Stimulated activated naive CD8-positive, alpha-beta T cell treated with anti-CD3 and anti-CD28 coated beads, Interleukin-15, Interleukin-2, amounts not matched to agents 100 U/mL and 50 U/mL, for 24 hours (primary cell): ENCODE measurements at places on chromosomes 16 and 17.

- DNase-seq = no peak
Observed at GRCh38 chr16:73002866-73003265, 45.1 kb downstream of the ZFHX3 start.

GRCh38 chr17:82678265-82678891, 20.1 kb downstream of the RAB40B start:
- no peak for DNase-seq

DNA sequence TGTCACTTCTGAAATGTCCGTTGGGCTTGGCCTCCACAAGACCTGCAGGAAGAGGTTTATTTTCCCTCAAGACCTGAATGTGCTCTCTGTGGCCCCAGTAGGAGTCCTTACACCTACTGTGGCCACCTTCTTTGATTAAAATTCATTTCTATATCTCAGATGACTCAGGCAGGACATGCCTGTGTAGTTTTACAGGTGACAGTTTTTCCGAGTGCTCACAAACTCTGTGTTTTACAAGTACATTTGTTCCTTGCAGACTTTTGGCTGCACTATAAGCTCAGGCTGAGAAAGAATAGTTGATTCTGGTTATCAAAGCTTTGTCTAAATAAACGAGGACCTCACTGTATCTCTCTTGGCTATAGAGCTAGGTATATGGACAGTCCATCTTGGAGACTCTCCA, 257.1 kb downstream of the MAP2K4 start:
- DNase-seq = no peak

GRCh38 chr17:16378636-16379282, 2.1 kb upstream of the UBB start:
- DNase-seq = no peak

- DNase-seq = no peak
Observed at GRCh38 chr17:11836508-11836907, 160.8 kb downstream of the ZNF18 start.

- DNase-seq = peak; percentile 31
Observed at GRCh38 chr16:50644729-50645128, 36.4 kb downstream of the SNX20 start.

- DNase-seq = no peak
Observed at GRCh38 chr17:75734674-75735294, 13.5 kb downstream of the ITGB4 start.

DNA sequence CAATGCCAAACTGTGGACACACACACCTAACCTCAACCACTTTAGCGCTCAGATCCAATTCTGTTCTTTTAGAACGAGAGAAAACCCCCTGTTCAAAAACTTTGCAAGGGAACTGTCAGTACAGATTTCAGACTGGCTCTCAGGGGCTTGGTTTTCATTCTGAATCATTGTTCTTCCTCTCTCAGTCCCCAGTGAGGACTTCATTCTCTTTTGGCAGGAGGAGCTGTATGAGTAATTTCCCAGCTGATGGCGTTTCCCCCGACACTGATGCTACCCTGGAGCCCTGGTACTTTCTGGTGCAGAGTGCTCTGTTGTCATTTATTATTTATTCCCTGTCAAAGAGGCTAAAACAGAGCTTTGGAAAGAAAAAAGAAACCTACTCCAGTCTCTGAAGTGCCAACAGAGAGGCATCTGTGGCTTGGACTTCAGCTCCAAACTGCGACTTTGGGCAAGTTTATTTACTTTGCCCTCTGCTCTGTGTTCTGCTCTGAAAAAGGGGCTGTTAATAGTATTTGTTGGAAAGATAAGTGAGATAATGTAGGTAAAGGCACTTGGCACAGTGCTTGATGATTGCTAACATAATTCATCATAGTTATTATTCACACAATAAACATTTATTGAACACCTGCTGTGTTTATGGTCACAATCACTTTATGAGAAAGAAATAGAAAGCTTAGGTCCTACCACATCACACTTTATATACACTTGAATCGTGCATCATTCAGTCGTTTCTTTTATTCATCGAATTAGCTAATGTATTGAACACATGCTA, 28.3 kb downstream of the ETV4 start:
- DNase-seq = no peak

- no peak for DNase-seq
Observed at GRCh38 chr17:62897706-62898105, 68.3 kb upstream of the TANC2 start.

GRCh38 chr16:68445458-68445857, 2.9 kb downstream of the SMPD3 start:
- DNase-seq = peak; percentile 64

DNA sequence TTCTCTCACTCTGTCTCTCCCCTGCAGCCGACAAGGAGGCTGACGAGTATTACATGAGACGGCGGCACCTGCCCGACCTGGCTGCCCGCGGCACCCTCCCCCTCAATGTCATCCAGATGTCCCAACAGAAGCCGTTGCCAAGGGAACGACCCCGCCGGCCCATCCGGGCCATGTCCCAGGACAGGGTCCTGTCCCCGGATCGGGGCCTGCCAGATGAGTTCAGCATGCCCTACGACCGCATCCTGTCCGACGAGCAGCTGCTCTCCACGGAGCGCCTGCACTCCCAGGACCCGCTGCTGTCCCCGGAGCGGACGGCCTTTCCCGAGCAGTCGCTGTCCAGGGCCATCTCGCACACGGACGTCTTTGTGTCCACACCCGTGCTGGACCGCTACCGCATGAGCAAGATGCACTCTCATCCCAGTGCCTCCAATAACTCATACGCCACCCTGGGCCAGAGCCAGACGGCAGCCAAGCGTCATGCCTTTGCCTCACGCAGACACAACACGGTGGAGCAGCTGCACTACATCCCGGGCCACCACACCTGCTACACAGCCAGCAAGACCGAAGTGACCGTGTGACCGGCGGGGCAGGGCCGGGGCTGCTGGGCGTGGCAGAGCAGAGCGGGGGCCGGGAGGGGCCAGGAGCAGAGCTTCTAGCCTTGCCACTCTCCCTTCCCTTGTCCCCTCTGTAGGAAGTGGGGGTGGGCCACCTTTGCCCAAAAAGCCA, 40.4 kb upstream of the DNAH9 start:
- DNase-seq = no peak

GRCh38 chr16:54462151-54462651, 175.6 kb upstream of the IRX3 start:
- DNase-seq = no peak
